Umbilical cord (tissue), 2 donors: ENCODE measurements at places on chromosomes 1 and 21.

- DNase-seq, result peak; percentile 66
These were observed 4.2 kb downstream of the SPOCD1 start for GRCh38 chr1:31811605-31812004.

GRCh38 chr1:37704966-37705365, 12.7 kb downstream of the CDCA8 start:
- peak; percentile 47 for DNase-seq

- DNase-seq, result peak; percentile 81
These were observed 66.6 kb downstream of the MTR start for GRCh38 chr1:236861560-236862218.

DNA sequence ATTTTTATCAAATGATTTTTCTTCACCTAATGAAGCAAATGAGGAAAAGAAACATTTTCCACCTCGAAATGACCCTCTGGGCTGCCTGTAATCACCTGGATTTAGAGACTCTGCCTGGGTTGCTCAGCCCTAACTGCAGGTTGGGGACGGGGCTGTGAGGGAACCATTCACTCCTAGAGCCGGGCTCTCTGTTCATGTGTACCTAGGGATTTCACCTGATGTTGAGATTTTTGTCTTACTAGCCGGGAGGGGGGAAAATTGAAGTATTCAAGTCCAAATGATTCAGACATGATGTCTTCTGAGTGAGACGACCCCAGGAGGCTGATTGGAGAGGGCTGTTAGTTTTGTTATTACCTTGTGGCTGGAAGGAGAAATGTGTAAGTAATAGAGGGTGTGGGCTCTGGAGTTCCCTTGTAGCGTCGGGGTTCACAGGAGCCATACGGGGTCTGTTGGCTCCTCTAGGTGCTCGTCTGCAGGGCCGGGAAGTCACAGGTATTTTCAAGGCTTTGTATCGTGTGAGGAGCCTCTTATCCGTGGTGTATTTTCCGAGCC, 42.3 kb upstream of the PWP2 start:
- no peak for DNase-seq

- no peak for DNase-seq
These were observed 490.4 kb downstream of the PTPRC start for GRCh38 chr1:199129247-199129646.

DNA sequence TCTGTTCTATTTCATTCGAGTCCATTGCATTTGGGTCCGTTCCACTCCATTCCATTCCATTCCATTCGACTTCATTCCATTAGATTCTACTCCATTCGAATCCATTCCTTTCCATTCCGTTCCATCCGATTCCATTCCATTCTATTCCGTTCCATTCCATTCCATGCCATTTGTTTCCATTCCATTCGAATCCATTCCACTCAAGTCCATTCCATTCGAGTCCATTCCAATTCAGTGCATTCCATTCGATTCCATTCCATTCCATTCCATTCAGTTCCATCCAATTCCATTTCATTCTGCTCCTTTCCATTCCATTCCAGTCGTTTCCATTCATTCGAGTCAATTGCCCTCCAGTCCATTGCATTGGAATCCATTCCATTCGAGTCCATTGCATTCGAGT, 2603.7 kb upstream of the TPTE start:
- no peak for DNase-seq

GRCh38 chr1:98021126-98021525, 100.3 kb upstream of the DPYD start:
- DNase-seq, result no peak

GRCh38 chr1:230266456-230266855, 159.7 kb downstream of the PGBD5 start:
- DNase-seq, result no peak

DNA sequence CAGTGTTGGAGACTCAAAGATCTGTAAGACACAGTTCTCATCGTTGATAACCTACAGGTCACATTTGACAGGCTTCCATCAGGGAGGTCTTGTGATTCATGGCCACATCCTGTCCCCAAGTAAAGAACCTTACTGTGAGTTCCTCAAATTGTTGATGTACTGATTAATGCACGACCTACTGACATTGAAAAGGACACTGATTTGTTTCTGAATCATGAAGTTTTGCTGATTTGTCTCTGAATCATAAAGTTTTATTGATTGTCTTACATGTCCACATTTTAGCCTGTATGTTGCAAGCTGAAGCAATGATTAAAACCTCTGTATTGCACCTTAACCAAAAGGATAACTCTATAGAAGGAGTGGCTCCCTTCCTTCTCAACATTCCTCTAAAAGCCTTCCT, 476.3 kb upstream of the RUNX1 start:
- DNase-seq, result no peak

GRCh38 chr1:58883888-58884482, 100.1 kb upstream of the JUN start:
- DNase-seq, result peak; percentile 64

DNA sequence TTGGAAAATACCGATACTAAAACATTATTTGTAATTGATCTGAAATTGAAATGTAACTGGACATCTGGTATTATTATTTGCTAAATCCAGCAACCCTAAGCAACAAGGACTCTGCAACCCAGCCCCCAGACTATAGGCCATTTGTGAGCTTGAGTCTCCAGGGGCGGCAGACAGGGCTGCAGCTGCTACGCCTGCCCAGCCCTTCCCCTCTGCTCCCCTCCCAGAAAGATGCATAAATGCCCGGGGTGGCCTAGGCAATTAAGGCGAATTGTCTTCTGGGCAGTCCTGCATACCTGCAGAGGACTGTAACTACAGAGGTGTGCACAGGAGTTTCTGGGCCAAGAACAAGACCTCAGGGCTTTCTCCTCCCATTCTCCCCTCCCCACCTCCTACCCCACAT, 41.2 kb upstream of the LBR start:
- DNase-seq, result no peak

GRCh38 chr1:113928187-113928930, 765 bp upstream of the HIPK1 start:
- peak; percentile 36 for DNase-seq

GRCh38 chr1:174367892-174368291, 79.9 kb upstream of the GPR52 start:
- no peak for DNase-seq

DNA sequence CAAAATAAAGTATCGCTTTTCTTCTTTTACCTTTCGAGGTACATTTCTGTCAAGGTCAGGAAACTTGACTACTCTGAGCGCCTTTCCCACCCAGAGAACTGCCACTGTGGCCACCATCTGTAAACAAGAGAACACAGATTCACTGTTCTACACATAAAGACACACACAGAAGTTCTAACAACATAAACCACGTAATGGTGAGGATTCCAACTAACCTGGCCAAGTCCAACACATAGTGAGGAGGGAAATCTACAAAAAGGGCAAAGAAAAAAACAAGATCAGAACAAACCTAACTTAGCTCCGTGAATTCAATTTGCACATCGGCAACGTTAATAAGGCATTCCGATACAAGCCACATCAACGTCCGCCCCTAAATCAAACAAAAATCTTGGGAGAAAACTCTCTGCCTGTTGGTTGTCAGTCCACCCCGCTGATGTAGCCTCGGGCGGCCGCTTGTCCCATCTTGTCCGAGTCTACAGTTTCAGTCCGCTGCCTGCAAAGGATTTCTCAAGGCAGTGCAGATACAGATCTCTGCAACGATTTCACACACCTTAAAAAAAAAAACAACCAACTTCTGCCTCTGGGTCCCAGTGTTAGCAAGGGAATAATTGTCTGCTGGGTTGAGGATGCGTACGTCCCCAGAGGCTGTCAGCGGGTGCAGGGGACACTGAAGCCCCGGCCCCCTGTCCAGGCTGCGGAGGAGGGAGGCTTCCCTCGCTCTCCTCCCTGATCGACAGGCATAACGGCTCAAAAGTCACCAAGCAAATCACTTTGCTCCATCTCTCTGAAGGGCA, 1.0 kb downstream of the SLC35D1 start:
- DNase-seq, result peak; percentile 81

- no peak for DNase-seq
These were observed 83.7 kb upstream of the PPP2R5A start for GRCh38 chr1:212201461-212201860.

- no peak for DNase-seq
These were observed 18.0 kb downstream of the ACP6 start for GRCh38 chr1:147652306-147652705.

DNA sequence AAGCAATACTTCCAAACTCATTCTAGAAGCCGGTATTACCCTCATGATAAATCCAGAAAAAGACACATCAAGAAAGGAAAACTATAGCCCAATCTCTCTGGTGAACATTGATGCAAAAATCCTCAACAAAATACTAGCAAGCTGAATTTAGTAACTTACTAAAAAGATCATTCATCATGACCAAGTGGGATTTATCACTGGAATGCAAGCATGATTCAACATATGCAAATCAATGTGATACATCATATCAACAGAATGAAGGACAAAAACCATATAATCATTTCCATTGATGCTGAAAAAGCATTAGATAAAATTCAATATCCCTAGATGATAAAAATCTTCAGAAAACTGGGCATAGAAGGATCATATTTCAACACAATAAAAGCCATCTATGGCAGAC, 402.9 kb downstream of the TGFB2 start:
- no peak for DNase-seq

DNA sequence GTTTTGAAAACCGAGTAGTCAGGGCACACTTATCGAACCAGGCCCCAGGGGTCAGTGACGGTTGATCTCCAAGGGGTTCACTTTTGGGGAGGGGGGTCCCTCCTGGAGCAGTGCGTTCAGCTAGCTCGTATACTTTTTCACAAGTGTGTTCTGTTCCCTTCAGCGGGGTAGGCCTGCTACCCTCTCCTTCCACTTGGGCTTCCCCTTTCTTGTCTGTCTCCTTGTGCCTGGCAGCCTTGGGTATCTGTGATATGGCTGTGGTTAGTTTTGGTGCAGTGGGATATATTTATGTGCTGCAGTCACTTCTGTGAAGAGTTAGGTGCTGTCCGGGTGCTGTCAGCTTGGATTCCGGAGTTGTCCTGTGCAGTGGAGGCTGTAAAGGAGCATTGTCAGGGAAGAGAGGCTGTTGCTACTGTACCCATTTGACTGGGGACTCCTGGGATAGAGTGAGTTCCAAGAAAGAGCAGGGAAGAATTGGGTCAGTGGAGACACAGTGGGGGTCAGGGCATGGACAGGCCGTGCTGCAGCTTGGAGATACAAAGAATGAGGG, 29.7 kb downstream of the ADARB1 start:
- no peak for DNase-seq

DNA sequence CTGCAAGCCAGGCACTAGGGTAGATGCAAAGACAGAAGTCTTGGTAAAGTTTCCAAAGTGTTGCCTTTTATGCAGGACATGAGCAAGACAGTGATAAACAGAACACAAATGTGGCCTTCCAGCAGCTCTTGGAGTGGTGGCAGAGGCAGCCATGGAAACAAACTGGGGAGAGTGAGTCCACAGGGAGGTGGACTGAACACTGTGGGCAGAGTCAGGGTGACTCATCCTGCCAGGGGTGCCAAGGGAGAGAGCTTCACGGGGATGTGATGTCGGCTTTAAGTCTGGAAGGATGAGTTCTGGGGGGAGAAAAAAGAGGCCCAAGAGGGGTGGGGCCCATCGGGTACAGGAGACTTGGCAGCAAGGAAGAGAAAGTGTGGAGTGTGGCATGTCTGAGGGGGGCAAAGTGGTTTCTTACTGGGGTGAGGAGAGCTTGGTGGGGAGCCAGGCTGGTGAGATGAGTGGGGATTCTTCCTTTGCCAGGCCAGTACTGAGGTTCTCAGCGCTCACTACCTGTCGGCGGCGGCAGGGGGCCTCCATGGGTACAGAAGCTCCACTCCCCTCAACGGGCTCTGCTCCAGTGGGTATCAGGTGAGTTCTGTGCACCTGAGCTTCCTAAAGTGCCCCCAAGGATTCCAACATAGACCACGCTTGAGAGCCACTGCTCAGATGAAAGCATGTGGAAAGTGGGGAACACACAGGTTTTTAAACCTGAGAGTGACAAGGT, 41.8 kb downstream of the KIAA0040 start:
- no peak for DNase-seq

DNA sequence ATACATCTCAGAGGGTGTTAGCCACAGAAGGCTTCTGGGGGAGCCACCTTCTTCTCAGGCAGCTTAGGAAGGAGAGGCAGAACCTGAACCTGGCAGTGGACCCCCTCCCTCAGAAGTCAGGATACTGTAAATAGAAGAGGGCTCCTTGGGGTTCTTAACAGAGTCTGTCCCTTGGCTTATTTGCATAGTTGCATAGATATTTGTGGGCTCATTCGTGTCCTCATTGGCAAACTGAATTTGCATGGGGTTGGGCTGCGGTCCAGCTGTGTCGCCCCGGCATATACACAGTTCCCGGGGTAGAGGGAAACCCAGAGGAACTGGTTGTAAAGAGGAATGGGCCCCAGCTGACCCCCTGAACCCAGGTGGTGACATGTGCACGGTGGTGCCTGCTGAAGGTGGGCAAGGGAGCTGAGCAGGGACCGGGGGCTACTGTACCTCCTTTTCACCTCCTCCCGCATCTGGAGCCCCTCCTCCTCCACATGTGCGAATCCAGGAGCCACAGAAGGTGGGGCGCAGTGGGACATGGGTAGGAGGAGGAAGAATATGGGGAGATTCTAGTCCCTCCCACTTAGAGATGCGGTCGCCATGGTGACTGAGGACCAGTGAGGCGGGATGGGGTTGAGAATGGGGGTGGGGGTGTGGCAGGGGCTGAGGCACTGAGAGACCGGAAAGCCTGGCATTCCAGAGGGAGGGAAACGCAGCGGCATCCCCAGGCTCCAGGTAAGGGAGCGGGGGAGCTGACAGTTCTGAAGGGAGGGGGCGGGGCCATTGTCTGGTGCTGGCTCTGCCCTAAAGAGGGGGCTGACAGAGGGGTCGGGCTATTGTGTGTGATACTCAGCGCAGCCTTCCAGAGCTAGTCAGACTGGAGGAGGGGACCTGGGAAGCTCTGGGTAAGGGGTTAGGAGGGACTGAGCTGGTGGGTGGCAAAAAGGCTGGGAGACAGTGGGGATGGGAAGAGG, 3.7 kb upstream of the SEMA4A start:
- no peak for DNase-seq

DNA sequence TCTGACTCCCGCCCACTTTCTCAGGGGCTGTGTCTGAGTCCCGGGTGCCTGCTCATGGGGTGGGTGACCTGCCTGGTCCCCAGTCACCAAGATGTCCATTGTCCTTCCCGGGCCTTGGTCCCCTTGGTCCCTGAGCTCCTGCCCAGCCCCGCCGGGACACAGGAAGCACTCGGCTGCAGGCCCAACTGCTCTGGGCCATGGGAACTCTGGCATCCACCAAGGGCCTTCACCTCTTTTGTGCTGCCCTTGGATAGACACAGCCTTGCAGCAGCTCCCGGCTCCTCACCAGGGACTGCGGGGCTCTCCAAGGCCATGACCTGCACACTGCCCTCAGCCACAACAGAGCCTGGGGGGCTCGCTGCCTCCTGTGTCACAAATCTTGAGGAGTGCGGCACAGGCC, 22.1 kb upstream of the MX1 start:
- no peak for DNase-seq

GRCh38 chr1:55374801-55375616, 159.8 kb upstream of the USP24 start:
- DNase-seq, result no peak
